ENCODE measurements at places on chromosomes 4 and X. TPM values are rescaled to one million over a fixed set of nuclear protein-coding genes. Genes with fewer than 3 reads are reported as not detected.
A peak's percentile ranks its signal among the peaks of the same experiment; 100 is the strongest.

Gene AMBN
- total RNA-seq = not detected

DNA sequence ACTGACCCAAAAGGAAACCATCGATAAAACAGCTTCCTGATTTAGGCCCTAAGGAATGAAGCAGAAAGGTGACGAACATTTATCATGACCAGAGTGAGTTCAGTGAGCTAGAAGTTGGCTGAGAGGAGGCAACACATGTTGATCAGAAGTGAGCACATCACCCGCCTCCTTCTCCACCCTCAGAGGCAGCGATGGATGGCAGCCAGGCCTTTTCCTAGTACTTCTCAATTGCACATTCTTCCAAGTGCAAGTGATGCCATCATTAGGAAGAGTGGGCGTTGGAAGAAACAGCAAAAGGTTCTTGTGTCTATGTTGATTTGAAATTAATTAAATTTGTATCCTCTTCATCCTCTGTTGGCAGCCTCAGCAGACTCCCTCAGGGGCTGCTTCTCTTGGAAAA, 51.7 kb downstream of the TMEM154 start:
- H3K36me3 ChIP-seq = no peaks in the 10 kb centered on the region
- no peak overlapping the region for H3K4me3 ChIP-seq
- no peaks in the 10 kb centered on the region for H3K4me1 ChIP-seq
- no peak for DNase-seq
- H3K27ac ChIP-seq = no peak overlapping the region
- H3K27me3 ChIP-seq = no peaks in the 10 kb centered on the region

GRCh38 chr4:126221717-126222340, 907.1 kb downstream of the FAT4 start:
- no peak overlapping the region for H3K4me3 ChIP-seq
- no peaks in the 10 kb centered on the region for H3K36me3 ChIP-seq
- no peak overlapping the region for H3K27ac ChIP-seq
- no peaks in the 10 kb centered on the region for H3K4me1 ChIP-seq
- no peaks in the 10 kb centered on the region for H3K27me3 ChIP-seq

Gene DRD5
- not detected for total RNA-seq

Gene PSMD10
- 21.1 TPM for total RNA-seq

Gene SPANXC
- total RNA-seq = not detected

GRCh38 chrX:41921492-41922430, 1.6 kb downstream of the CASK start:
- no peaks in the 10 kb centered on the region for H3K4me1 ChIP-seq
- no peaks in the 10 kb centered on the region for H3K27me3 ChIP-seq
- no peaks in the 10 kb centered on the region for H3K36me3 ChIP-seq
- no peak for DNase-seq
- peak overlapping the region; percentile 40 for H3K4me3 ChIP-seq

Gene ACE2
- 8.7 TPM for total RNA-seq

GRCh38 chr4:1172971-1173757, 781 bp upstream of the SPON2 start:
- peak overlapping the region; percentile 89 for H3K27ac ChIP-seq
- peak; percentile 82 for DNase-seq
- peak overlapping the region; percentile 25 for H3K4me3 ChIP-seq
- no peaks in the 10 kb centered on the region for H3K36me3 ChIP-seq
- no peaks in the 10 kb centered on the region for H3K27me3 ChIP-seq
- H3K4me1 ChIP-seq = peaks cover 31% of the 10 kb centered on the region

- DNase-seq = no peak
- H3K36me3 ChIP-seq = no peaks in the 10 kb centered on the region
- no peak overlapping the region for H3K27ac ChIP-seq
- no peaks in the 10 kb centered on the region for H3K4me1 ChIP-seq
- H3K27me3 ChIP-seq = no peaks in the 10 kb centered on the region
Measured at GRCh38 chr4:7815981-7816380, 123.7 kb downstream of the AFAP1 start.

Gene ETDB
- total RNA-seq = not detected

GRCh38 chr4:105145156-105145902, 1.3 kb upstream of the TET2 start:
- peak overlapping the region; percentile 67 for H3K4me3 ChIP-seq
- H3K27me3 ChIP-seq = no peaks in the 10 kb centered on the region
- H3K4me1 ChIP-seq = peaks cover 13% of the 10 kb centered on the region

DNA sequence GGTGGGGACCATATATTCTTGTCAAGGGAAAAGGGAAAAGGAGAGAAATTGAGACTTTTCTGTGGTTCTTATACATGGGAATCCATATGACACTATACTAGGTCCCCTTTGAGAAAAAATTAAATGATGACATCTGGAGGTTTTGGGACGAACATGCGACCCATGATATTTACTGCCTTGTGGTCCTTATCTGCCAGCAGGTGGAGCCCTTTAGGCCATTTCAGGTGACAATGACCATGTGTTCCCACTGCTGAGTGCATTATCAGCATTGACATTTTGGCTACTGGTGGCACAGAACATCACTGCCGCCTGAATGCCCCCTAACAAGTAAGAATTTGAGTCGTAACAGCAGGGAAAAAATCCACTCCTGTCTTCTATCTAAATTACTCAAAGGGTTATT, 843.4 kb downstream of the FSTL5 start:
- H3K4me1 ChIP-seq = no peaks in the 10 kb centered on the region
- peak; percentile 47 for DNase-seq
- H3K27ac ChIP-seq = no peak overlapping the region
- no peaks in the 10 kb centered on the region for H3K27me3 ChIP-seq
- H3K4me3 ChIP-seq = no peak overlapping the region

- H3K36me3 ChIP-seq = no peaks in the 10 kb centered on the region
- H3K27ac ChIP-seq = no peak overlapping the region
- no peak for DNase-seq
- H3K4me1 ChIP-seq = no peaks in the 10 kb centered on the region
- no peak overlapping the region for H3K4me3 ChIP-seq
Measured at GRCh38 chrX:20181598-20182329, 40.1 kb upstream of the EIF1AX start.

GRCh38 chrX:48957477-48957826, at the start of gene OTUD5:
Gene OTUD5 (minus strand): TSS chrX:48957607. CDS start chrX:48957570, 37 bp downstream.
- H3K27me3 ChIP-seq = no peaks in the 10 kb centered on the region
- H3K27ac ChIP-seq = peak within 1 kb of the TSS; percentile 95
- DNase-seq = no peak
- peak within 1 kb of the TSS; percentile 63 for H3K4me3 ChIP-seq
- no peaks in the 10 kb centered on the region for H3K36me3 ChIP-seq
- H3K4me1 ChIP-seq = no peaks in the 10 kb centered on the region

Gene AREG
- not detected for total RNA-seq

Gene FAM50A
- total RNA-seq = 19.2 TPM

DNA sequence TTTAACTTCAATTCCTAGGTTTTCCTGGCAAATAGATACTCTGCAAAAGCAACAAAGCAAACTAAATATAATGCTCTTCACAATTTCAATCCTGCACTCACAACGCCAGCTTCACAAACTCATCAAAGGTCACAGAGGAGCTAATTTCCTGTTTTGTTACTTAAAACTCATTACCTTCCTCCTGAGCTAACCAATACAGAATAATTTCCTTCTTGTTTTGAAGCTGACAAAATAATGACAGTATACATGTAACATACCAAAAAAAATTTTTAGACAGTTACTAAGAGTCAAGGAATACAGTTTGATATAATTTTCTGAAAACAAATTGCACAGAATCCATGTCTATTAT, 17.9 kb downstream of the CNOT6L start:
- no peaks in the 10 kb centered on the region for H3K36me3 ChIP-seq
- no peaks in the 10 kb centered on the region for H3K27me3 ChIP-seq
- H3K4me1 ChIP-seq = no peaks in the 10 kb centered on the region
- H3K4me3 ChIP-seq = no peak overlapping the region
- peak overlapping the region; percentile 9 for H3K27ac ChIP-seq

Gene FAM184B
- total RNA-seq = not detected

Gene SSX1
- not detected for total RNA-seq

DNA sequence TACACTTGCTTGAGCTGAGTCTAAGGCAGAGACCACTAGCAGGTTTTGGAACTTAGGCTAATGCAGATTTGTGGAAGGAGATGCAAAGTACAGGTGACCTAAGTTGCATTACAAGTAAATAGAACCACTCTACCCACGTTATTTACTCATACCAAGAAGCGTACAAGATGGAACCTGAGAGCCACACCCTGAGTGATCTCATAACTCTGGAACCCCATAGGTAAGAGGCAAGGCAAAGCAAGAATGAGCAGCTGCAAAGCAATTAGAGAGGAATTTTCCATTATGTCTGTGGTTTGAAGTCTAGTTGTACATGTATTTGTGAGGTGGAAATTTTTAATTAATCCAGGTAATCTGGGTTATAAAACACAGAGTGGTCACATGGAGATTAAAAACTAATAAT, 55.4 kb downstream of the CC2D2A start:
- H3K4me3 ChIP-seq = no peak overlapping the region
- H3K27me3 ChIP-seq = no peaks in the 10 kb centered on the region
- DNase-seq = no peak
- no peaks in the 10 kb centered on the region for H3K4me1 ChIP-seq
- H3K36me3 ChIP-seq = no peaks in the 10 kb centered on the region
- no peak overlapping the region for H3K27ac ChIP-seq

- no peak for DNase-seq
- H3K4me1 ChIP-seq = peaks cover 9% of the 10 kb centered on the region
- no peaks in the 10 kb centered on the region for H3K36me3 ChIP-seq
- no peak overlapping the region for H3K4me3 ChIP-seq
- no peaks in the 10 kb centered on the region for H3K27me3 ChIP-seq
Measured at GRCh38 chr4:26201120-26201519, 119.7 kb upstream of the RBPJ start.

GRCh38 chr4:160825644-160826338, 1338.0 kb downstream of the FSTL5 start:
- no peaks in the 10 kb centered on the region for H3K36me3 ChIP-seq
- no peak overlapping the region for H3K4me3 ChIP-seq
- DNase-seq = no peak
- no peaks in the 10 kb centered on the region for H3K4me1 ChIP-seq
- no peaks in the 10 kb centered on the region for H3K27me3 ChIP-seq

- no peaks in the 10 kb centered on the region for H3K27me3 ChIP-seq
- DNase-seq = no peak
- H3K36me3 ChIP-seq = no peaks in the 10 kb centered on the region
- H3K4me1 ChIP-seq = peaks cover 40% of the 10 kb centered on the region
Measured at GRCh38 chr4:6896035-6896434, 13.6 kb upstream of the TBC1D14 start.

Gene SYP
- 0.27 TPM for total RNA-seq

Gene FAT1
- 173 TPM for total RNA-seq

Measured in right lobe of liver (tissue), 6 donors.